ENCODE measurements at places on chromosomes 3 and 15.

DNA sequence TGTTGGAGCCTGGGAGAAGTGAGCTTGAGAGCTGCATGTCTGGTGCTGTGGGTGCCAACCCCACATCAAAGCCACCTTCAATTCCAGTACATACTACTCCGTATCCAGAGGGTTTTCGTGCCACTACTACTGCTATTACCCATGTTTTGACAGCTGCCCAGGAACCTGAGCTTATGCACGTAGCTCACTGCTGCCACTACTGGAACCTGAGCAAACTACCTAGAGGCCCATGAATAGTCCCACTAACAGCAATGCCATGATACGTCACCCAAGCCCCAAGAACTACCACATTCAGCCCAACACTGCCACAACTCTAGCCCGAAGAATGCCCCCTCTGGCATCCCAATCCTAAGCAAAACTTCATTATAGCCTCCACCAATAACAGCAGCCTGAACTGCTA lies 215.2 kb upstream of the BCHE start:
- DNase-seq = no peak

GRCh38 chr3:55476515-55476914 lies 10.6 kb downstream of the WNT5A start:
- no peak for DNase-seq

- DNase-seq = no peak
Measured at GRCh38 chr3:41846850-41847249, 115.1 kb downstream of the ULK4 start.

GRCh38 chr3:172202797-172203196 lies 163.4 kb downstream of the FNDC3B start:
- no peak for DNase-seq

DNA sequence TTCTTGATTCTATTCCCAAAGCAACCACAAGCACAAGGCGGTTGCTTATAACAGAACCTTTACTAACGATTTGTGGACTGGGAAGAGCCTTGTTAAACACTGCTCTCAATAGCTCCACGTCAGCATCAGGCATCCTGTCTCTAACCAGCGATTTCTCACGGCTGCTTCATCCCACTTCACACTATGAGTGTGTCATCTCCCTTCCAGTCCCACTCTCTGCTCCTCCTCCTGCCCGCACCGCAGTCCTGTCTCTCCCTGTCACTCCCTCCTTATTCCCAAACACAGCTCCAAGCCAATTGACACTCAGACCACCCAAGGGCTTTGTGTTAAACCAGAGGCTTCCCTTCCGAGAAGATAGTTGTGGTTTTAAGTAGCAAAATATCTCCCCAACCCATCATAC lies 94.8 kb downstream of the ABHD5 start:
- DNase-seq = no peak

DNA sequence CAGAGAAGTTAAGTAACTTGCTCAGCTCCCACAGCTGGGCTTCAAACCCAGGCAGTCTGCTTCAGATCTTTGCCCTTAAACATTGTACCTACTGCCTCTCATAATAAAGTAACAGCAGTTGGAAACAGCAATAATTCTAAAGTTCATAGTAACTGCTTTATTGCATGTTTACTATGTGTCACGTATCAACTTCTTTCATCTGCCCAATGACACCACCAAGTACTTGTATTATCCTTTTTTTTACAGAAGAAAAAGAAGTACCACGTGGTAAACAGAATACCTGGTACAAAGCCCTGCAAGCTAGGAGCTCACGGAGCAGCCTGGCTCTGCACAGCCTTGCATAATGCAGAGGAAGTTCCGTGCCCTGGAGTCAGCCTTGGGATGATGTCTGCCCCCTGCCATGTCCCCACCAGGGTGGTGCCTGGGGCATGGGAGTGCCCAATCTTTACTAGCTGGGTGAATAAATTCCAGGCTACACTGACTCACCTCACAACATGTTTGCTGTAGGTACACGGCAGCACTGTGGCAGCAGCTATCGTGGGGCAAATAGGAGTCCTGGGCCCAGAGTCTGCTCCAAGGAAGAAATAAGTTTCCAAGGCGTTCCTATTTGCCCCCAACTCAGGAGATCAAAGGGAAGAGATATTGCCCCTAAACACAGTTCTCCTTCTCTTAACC lies 77.2 kb downstream of the LDHAL6B start:
- DNase-seq = no peak

DNA sequence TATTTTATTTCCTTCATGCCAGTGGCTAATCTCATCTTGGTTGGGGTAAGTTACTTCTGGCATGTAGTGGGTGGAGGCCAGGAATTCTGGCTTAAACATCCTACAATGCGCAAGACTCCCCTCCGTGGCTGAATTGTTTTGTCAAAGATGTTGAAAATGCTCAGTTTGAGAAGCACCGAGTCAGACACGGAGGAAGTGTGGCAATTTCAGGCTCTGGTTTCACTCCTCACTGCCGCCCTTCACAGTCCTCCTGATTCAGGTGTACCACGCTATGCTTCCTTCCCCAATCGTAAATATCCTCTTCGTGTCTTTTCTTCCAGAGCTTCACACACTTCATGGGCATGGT lies 150.7 kb downstream of the OPA1 start:
- no peak for DNase-seq

DNA sequence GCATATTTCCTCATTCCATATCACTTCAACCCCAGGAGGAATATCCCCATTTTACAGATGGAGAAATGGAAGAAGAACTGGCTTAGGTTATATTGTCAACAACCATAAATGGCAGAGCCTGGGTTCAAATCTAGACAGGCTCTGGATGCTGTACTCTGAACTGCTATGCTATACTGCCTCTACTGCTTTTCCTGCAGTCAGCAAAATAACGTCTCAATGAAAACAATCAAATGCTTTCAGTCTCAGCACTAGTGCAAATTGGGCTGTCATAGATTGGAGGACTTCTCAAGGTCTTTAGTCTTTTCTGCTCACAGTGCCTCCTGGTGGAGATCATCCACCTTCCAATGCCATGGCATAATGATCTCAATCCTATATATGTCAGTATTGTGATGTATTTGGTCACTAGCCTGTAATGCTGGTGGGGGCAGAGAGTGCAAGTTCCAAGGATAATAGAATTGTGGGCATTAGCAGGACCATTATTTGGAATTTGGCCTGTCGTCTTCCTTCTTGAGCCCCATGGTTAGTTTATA lies 285.0 kb downstream of the CLSTN2 start:
- no peak for DNase-seq

DNA sequence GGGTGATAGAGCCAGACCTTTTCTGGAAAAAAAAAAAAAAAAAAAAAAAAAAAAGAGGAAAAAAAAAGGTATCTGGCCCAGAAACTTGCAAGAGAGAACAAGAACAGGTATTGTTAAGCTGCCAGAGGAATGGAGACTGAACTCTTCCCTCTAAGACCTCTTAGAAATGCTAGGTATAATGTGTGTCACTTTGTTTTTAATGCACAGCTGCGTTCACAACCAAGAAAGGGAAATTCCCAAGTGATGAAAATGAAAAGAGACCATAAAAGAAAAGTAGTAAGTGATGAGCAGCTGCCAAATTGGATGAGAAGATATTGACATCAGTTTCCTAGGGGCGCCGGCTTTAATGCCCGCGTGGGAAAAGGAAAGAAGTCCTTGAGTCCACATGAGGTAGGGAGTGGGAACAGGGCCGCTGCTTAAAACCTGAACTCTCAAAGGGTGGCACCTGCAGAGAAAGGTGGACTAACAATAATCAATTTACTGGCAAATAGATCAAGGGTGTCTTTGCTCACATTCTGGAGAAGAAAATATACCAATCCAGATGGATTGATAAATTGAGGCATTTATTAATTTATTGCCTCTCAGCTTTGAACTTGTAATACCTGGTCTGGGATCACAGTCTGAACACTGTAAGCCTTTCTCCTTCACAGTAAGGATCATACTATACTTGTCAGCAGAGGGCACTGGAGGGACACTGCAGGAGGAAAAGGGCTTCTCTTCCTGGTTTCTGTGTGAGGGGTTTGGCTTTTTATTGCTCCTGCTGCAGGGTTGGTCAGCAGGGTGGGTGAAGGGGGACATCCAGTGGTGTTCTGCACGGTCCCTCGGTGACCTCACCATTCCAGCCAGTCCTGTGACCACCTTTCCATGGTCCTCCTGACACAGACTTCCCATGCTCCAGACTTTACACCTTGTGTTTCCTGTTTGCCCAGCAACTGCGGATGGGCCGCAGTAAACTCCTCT lies 131.6 kb downstream of the AQP9 start:
- DNase-seq = no peak

GRCh38 chr3:148238421-148238821 lies 459.3 kb upstream of the AGTR1 start:
- no peak for DNase-seq

- DNase-seq = no peak
Measured at GRCh38 chr15:73832657-73833056, 40.7 kb upstream of the TBC1D21 start.

DNA sequence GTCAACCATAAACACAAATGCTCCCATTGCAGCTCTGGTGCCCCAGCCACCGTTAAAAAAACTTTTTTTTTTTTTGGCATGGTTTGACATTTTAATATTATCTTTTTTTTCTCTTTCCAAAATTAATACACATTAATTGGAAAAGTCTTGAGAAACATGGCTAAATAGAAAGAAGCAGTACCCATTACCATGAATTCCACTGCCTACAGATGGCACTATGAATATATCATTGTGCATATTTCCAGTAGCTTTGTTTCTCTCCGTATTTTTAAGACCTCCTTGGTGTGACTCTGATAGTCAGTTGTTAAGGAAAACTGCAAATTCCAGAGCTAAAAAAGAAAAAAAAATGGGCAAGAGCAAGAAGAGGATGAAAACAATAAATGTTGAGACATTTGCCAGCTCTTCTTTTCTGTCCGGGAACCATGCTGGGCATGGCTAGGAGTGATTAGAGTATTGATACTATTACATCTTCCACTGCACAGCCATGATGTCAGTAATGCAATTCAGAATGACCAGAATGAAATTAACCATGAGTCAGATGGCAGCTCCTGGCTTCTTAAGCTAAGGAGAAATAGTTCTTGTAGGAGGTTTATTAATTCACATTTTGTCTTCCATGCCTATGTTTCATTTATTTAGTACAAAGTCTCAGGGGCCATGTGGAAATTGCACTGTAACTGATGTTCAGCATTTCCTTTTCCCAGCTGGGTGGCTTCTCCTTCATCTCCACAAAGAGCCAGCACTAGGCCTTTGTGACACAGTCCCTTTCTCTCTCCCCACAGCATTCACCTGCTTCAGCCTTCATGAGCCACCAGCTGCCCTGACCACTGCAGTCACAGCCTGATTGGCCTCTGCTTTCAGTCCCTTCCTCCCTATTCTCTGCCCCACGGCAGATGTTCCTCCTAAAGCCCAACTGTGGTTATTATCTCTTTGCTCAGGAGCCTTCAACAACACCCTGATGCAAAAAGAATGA lies 31.8 kb downstream of the SLC7A14 start:
- DNase-seq = no peak

Data from sciatic nerve (tissue), 2 donors.